Suppressor macrophage treated with lipopolysaccharide for 1 hour (primary cell): ENCODE measurements at places on chromosomes 4 and X.

DNA sequence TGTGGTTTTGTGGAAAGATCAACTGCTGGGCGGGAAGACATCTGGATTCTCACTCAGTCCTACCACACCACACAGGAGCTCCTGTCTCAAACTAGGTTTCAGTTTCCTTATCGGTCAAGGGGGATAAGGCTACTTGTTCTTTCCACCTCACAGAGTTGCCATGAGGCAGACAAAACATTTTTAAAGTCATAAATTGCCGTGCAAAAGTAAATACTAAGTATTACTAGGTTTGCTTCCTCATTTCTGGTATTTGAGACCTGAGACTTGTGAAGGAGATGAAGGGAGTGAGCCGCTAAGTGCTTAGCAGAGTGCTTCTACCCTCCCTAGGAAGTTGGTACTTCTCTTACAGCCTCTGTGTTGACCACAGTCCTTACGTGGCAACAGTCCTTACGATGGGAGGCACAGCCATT lies 1.5 kb downstream of the LAP3 start:
- DNase-seq, result peak; percentile 77

DNA sequence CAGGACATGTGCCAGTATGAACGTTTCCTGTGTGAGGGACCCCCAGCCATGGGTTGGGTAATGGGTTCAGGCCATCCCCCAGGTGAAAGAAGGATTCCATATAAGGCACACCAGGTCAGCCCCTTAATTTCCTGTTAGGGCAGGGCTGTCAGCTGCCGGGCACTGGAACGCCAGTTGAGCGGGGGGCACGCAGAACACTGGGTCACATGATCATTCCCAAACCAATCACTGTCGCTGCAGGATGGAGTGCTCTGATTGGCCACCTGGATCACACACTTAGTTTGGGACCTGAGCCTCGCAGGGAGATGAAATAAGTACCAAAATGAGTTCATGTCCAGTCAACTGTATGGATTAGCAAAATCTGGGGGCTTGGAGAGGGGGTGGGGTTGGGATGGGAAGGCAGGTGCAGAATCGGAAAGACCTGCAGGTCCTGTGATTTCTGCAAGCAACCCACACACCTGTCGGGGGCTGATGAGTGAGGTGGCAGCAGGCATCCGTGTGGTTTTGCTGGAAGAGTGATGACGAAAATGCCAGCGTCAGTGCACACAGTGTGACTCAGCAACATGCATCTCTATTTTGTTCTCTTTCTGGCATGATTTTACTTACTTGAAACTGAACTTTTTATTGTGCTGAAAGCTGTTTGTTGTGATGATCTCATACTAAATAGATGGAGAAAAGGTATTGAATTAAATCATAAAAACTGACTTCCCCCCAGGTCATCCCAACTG lies 32.2 kb downstream of the RNF212 start:
- peak; percentile 56 for DNase-seq

DNA sequence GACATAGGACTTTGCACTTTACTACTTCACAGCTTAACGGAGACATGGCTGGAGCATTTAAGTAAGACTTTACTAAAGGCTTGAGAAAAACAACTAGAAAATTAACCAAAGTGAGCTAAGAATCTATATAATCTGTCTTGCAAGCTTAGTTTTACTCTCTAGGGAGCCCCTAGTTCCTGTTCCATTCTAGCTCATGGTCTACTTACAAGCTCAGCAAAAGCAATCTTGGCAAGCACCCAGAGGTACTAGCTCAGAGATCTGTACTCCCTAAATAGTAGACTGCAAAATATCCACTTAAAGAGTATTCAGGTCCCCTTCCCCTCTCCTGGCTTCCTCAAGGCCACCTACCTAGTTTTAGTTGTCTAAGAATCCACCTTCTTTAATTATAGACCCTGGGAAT lies 469.0 kb downstream of the IDS start:
- DNase-seq, result no peak

GRCh38 chr4:78057600-78058550 lies 752 bp downstream of the FRAS1 start:
- DNase-seq, result no peak

GRCh38 chrX:124478046-124478445 lies 131.7 kb downstream of the SH2D1A start:
- no peak for DNase-seq

DNA sequence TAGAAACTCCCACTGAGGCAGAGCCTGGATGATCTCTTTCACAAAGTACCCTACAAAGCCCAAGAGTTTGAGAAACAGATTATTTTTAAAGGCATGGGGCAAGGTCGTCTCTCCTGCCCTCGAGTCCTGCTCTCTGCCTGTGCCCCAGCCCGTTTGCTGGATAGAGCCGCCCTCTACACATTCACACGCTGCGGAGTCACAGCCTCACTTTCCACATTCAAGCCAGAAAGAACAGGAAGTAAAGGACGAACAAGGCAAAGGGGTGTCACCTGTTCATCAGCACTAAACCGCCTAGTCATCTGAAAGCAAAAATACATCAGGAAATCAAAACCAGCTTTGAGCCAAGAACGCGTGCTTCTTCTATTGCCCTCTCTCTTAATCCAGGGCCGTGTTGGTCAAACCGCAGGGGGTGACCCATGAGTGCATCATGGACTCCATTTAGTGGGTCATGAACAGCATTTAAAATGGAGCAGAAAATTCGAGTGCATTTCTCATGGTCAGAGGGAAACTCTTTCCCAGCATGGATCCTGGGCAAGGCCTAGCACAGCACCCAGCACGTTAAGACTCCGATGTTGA lies 83.4 kb downstream of the PHKA2 start:
- DNase-seq, result no peak

DNA sequence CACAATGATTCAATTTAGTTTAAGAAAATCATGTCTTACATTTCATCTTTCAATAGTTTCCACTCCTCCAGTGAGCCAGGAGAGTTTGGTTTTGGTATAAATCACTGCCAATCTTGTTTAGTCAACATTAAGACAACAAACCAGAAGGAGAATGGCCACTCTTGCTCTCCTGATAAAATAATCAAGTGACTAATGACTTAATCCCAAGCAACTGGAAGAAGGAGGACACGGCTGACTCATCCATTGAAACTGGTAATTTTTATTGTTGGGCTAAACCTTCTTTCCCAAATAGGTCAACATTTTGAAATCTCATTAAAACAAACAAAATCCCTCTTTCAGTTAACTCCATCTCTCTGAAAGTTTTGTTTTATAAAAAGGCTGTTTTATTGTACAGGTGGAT lies 230.2 kb downstream of the CLCN4 start:
- no peak for DNase-seq

- DNase-seq, result no peak
Measured at GRCh38 chr4:95415346-95415771, 133.4 kb downstream of the UNC5C start.

GRCh38 chr4:167359711-167360110 lies 125.4 kb upstream of the SPOCK3 start:
- DNase-seq, result no peak

GRCh38 chr4:34766935-34767334 lies 1477.4 kb downstream of the ARAP2 start:
- DNase-seq, result no peak

DNA sequence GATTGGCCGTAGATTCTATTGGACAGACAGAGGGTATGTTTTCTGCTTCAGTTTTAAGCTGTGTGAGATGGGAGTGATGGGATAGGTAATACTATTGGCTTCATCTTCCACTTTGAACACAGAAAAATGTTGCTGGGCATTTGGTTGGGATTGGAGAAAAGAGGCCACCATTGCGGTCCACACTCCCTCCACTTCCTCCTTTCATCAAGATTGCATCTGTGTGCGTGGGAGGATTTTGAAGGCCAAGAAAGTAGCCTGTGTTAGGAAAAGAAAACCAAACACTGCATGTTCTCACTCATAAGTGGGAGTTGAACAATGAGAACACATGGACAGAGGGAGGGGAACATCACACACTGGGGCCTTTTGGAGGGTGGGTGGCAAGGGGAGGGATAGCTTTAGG lies 56.4 kb downstream of the EGF start:
- peak; percentile 70 for DNase-seq

DNA sequence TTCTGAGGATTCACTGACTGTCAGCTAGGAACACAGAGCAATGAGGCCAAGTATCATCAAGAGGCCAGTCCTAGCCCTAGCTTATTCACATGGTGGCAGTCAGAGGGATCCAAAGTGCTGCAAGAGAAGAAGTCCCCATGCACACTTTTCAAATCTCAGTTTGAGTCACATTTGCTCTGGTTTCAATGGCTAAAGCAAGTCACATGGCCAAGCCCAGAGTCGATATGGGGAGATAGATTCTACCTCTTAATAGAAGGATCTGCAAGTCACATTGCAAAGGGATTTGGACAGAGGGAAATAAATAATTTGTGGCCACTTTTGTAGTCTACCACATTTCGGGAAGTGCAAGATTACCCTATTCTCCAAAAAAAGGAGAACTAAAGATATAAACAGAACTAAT lies 3.7 kb upstream of the LCORL start:
- peak; percentile 74 for DNase-seq
